Activated CD8-positive, alpha-beta memory T cell treated with anti-CD3 and anti-CD28 coated beads for 1 hour (primary cell): ENCODE measurements at places on chromosomes 4 and X.

- no peak for DNase-seq
Measured at GRCh38 chr4:53582194-53582593, 9.1 kb downstream of the LNX1 start.

GRCh38 chr4:5746829-5747737 is 36.1 kb downstream of the EVC start:
- no peak for DNase-seq

GRCh38 chr4:14809203-14809602 is 193.1 kb upstream of the CPEB2 start:
- DNase-seq = no peak

DNA sequence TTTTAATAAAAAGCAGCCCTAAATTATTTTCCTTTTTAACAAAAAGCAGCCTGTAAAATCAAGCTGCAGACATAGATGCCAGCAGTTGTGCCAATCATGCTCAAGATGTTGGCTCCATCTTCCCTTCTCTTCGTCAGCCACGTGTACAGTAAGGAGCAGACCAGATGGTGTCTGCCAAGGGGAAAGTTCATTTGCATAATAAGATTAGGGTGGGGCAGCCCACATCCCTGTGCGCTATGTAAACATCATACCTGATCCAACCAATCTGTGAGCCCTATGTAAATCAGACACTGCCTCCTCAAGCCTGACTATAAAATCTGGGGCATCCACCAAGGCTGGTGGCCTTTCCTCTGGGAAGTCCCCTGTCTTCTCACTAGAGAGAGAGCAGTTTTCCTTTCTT is 23.1 kb upstream of the C1GALT1C1 start:
- no peak for DNase-seq

- no peak for DNase-seq
Measured at GRCh38 chr4:40840255-40840984, 90.7 kb downstream of the NSUN7 start.

DNA sequence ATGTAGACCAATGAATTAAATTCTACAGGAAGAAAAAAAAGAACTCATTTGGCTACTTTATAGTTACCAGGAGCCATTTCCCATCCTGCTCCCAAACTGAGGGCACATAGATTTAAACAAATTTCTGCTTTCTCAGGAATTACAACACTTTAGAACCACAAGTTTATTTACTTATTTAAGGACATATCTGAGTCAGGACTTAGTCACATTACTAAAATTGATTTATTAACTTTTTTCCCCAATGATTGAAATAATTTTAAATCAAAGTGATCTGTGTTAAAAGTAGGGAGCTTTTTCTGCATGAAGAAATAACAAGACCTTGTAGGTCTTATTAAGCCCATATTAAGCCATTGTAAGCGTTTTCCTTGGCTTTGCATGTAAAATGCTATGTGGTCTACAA is 291.0 kb upstream of the HAND2 start:
- no peak for DNase-seq
